ENCODE measurements at places on chromosomes 16 and 17.

DNA sequence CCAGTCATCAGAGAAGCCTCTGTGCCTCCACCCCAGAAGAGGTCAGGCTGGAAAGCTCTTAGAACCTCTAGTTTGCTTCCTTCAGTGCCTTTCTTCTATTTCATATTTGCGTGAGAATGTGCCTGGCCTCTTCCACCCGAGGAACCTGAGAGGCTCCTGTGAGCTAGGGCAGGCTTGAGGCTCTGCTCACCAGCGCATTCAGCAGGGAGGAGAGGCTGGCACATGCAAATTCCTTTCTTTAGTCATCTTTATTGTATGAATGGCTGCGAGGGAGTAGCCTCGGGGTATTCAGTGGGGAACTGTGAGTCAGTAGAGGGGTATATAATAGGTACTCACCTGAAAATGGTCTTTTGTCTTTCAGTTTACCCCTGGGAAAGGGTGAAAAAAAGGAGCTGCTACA lies 268.3 kb downstream of the ABCC12 start:
- DNase-seq, result peak; percentile 77

GRCh38 chr17:56781906-56782305 lies 51.8 kb downstream of the C17orf67 start:
- no peak for DNase-seq

DNA sequence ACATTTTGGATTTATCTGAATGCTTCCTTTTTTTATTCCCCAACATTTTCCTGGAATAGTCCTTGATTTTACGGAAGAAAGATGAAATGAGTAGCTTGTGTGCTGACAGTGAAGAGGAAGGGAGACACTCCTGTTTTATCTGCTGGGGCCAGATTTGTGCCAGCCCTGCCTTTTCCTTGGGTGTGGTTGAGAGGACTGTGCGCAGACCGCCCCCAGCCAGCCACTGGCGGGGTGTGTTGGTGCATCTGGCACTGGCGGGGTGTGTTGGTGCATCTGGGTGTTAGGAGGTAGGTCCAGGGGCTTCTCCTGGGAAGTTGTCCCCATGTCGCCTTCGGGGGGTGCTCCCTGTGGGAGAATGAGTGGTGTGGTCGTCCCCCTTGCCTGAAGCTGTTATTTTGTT lies 39.5 kb downstream of the RAP1GAP2 start:
- no peak for DNase-seq

DNA sequence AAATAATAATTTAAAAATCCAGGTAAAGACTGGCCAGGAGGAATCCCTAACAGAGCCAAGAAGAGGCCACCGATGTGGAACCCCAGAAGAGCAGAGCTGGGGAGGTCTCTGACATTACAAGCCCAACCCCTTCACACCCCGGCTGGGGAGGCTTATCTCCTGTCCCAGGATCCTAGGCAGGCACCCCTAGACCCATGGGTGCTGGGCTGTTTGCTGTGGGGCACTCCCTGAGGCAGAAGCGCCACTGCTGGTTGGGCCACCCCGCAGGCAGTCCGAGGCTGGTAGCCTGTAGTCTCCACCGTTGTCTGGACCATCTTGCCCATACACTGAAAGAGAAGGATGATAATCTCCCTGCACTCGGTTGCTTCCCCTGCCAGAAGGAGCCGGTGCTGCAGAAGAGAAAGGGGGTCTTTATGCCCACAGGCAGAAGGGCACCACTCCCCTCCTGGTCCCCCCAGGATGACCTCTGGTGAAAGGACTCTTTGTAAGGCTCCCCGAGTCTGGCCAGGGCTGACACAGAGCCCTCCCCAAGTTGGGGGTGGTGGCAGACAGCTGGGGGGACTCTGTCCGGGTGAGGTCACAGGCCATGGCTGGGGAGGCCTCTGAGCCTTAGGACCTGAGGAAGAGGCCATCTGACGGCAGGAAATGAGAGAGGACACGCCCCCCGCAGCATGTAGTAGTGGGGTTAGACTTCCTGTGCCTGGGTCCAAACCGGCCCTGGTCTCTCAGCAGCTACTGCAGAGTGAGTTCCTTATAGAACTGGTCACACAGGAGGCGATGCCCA lies 34.2 kb downstream of the CFAP20 start:
- DNase-seq, result no peak

DNA sequence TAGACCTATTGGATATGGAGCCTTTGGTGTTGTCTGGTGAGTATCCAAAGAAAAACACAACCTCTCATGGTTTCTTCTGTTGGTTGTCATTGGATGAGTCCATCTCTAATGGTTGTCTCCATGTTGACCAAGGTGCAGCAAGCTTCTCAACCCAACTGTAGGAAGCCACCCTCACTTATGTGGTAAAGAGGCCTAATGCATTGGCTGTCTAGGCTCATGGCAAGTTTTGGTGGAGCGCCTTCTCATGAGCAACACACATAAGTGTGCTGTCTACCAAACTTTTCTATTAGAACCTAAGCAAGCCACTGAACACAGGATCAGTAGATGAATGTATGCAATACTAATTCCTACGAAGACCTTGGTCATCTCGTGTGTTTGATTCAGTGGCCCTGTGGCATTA lies 819 bp downstream of the NLK start:
- peak; percentile 18 for DNase-seq

DNA sequence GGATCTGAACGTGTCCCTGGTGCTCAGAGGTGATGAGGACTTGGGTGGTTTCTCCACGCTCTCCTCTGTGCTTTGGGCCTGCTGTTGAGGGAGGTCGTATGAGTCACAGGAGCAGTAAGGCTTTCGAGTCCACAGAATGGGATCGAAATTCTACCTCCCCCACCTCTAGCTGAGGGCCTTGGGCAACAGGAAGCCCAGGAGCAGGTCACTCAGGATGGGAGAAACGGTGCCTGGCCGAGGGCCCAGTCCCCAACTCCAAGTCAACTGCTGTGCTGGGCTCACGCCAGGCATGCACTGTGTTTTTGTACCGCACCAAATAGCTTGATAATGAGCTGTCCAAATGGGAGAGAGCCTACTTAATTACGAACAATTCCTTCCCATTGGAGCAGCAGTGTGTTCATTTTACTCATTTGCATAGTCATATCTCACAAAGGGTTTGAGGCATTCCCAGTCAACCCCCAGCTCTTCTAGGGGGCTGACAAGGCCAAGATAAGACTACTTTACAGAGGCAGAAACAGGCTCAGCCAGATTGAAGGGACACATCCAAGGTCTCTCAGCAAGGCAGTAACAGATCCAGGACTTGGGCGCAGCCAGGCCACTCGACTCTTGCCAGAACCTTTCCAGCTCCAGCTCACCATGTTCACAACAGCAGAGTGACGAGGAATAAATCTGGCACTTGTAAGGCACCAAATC lies 53.6 kb downstream of the WNT3 start:
- DNase-seq, result no peak

DNA sequence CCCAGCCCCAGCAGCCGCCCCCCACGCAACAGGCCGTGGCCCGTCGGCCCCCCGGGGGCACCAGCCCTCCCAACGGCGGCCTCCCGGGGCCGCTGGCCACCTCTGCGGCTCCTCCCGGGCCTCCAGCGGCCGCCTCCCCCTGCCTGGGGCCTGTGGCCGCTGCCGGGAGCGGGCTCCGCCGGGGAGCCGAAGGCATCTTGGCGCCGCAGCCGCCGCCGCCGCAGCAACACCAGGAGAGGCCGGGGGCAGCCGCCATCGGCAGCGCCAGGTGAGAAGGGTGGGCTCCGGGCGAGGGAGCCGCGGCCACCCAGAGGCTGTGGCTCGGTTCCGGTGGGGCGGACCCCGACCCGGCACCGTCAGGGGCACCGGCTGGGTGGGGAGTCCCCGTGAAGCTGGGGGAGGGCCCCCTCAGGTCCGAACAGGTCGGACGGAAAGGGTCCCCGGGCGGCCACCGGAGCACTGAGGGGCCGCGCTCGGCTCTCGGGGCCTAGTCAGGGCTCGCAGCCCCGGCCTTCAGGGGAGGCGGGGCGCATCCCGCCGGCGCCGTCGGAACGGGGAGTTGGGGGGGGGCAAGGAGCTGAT lies 583 bp downstream of the ATXN2L start:
- no peak for DNase-seq

DNA sequence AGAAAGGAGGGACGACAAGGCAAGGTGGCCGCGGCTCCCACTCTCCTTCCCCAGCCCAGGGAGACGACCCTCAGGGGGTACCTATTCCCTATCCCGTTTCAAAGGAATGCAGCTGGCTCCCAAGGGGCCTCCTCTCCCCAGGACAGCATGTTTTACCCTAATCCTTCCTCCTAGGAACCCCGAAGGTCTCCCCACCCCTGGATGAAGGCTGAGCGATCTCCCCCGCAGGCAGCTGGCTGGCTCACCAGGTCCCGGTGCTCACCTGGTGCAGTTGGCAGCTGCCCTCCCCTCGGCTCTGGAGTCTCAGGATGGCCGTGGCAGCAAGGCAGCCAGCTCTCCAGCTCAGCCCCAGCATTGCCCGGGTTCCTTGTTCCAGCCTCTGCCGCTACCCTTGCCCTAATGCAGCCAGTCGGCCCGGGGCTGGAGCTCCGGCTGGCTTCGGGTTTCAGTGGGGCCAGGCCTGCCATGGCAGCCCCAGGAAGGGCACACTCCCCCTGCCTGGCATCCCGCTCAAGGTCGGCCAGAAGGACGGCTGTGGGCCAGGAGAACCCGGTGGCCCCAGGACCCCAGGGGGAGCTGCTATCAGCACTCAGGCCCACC lies 4.6 kb downstream of the CLUH start:
- DNase-seq, result no peak

- no peak for DNase-seq
These were observed 98.3 kb downstream of the CHD9 start for GRCh38 chr16:53153130-53153529.

DNA sequence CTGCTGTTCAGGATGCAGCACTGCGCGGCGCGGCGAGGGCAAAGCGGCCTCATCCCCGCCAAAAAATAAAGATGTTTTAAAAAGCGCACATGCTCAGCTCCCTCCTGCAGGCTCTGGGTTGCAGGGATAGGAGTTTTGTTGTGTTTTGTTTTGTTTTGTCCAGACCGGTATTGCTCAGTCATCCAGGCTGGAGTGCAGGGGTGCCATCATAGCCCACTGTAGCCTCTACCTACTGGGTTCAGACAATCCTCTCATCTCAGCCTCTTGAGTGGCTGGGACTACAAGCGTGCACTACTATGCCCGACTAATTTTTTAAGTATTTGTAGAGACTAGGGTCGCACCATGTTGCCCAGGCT lies 636 bp downstream of the WWOX start:
- no peak for DNase-seq

DNA sequence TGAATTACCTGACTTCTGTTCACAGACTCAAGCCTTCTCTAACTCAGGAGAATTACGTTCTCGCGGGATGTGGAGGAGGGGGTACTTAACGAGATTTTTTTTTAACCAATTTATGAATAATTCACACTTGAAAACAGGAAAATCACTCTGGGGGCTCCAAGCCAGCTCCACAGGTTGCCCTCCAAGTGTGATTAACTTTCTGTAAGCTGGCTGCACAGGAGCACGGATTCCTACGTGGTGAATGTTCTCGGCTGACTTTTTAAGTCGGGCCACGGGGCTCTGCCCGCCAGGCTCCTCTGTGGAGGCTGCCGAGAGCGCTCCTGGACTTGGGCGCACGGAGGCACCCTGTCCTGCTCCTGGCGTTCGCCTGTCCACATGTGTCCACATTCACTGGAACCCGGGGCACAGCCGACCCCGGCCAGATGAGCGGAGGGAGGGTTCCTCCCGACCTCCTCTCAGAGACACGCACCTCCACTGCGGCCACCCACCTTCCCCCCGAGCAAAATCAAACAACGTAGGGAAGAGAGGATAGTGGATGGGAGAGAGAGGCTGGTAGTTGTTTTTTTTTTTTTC lies 147.1 kb upstream of the CHMP6 start:
- no peak for DNase-seq

GRCh38 chr16:59148056-59148768 lies 414.1 kb upstream of the GOT2 start:
- no peak for DNase-seq

GRCh38 chr16:73067671-73068540 lies 20.0 kb upstream of the ZFHX3 start:
- no peak for DNase-seq

GRCh38 chr16:22216191-22216831 lies 10.2 kb downstream of the EEF2K start:
- DNase-seq, result no peak

DNA sequence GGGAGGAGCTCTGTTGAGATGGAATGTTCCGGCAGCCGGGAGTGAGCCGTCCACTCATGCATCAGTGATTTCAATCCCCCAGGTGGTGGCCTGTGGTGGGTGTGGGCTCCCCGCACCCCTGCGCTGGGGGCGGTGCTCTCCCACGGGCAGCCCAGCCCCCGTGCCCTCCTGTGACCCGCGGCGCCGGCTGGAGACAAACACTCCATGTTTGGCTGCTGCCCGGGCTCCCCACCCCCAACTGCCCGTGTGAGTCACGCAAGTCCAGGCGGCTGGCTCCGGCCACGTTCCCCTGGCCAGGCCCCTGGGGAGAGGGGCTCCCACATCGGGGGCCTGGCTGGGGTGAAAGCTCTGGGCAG lies 29.4 kb downstream of the CACNA1H start:
- DNase-seq, result no peak

DNA sequence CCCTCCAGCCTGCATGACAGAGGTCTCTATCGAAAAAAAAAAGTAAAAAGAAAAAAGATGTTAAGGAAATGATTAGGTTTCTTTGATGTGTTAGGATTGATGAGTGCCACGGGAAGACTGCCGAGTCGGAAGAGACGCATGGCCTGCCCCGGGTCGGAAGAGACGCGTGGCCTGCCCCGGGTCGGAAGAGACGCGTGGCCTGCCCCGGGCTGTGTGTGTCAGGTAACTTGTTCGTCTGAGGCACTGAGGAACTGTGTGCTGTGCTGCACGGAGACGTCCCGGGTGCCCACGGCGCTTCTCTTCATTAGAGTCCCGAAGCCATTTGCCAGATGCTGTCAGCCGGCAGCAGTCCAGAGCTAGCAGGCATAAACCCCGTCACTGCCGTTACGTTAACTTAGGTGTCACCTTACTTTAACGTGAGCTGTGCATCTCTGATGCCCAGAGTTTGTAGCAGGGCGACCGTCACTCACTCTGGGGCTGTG lies 40.5 kb upstream of the FASN start:
- no peak for DNase-seq

GRCh38 chr16:83456934-83457333 lies 350.8 kb upstream of the HSBP1 start:
- DNase-seq, result no peak

DNA sequence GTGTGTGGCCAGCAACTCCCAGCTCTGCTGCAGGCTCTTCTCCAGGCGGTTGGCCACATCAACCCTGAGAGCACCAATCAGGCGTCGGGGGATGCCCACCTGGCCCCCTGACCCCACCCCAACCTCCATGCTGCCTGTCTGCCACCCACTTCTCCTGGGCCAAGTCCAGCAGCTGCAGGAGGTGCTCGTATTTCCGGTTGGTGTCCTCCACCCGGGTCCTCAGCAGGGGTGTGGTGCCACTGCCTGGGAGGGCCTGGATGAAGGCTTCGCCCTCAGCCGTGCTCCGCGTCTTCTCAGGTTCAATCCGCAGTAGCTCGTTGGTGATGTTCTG lies 44.6 kb downstream of the UBN1 start:
- no peak for DNase-seq
